ENCODE measurements at places on chromosomes 4 and X. TPM values are rescaled to one million over a fixed set of nuclear protein-coding genes. Genes with fewer than 3 reads are reported as not detected.

GRCh38 chr4:105677709-105678108 lies 30.8 kb downstream of the INTS12 start:
- no peak for DNase-seq

- no peak for DNase-seq
These were observed 10.5 kb downstream of the ZNF732 start for GRCh38 chr4:294732-295131.

- no peak for DNase-seq
These were observed 24.5 kb downstream of the GIMD1 start for GRCh38 chr4:106343865-106344646.

DNA sequence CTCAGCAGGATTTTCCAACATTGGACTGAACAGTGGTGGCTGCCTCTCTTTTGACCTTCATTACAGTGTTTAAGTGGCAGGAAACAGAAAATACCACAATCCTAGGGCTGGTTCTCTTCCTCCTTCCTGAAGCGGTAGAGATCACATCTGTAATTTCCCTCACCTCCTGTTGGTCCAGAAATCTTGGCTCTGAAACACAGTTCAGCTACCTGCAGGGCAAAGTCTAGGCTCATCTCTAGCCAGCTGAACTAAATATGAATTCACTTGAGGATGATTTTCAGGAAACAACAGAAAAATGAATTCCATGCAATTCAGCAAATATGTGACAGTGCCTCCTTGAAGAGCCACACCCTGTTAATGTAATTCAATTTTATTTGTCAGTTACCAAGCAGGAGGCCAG lies 531.9 kb downstream of the INPP4B start:
- DNase-seq = no peak

DNA sequence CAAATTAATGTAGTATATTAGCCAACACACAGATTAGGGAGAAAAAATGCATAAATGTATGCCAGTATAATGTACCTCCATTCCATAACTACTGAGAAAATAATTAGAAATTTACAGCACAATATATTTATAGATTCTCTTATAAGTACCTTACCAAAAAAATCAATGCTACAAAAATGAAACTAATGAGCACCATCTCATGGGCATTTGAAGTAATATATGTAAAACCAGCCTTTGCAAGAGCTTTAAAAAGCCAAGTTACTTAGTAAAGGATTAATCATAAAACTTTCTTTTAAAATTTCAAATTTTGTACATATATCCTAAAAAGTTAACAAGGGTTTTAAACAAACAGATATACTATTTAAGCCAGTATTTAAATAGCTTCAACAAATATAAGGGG lies 43.2 kb downstream of the LRBA start:
- DNase-seq = no peak

GRCh38 chr4:81019006-81019405 lies 11.5 kb upstream of the BMP3 start:
- no peak for DNase-seq

- no peak for DNase-seq
These were observed 31.9 kb downstream of the CDKL2 start for GRCh38 chr4:75598390-75598789.

- DNase-seq = no peak
These were observed 857.7 kb upstream of the HS3ST1 start for GRCh38 chr4:12286351-12286750.

DNA sequence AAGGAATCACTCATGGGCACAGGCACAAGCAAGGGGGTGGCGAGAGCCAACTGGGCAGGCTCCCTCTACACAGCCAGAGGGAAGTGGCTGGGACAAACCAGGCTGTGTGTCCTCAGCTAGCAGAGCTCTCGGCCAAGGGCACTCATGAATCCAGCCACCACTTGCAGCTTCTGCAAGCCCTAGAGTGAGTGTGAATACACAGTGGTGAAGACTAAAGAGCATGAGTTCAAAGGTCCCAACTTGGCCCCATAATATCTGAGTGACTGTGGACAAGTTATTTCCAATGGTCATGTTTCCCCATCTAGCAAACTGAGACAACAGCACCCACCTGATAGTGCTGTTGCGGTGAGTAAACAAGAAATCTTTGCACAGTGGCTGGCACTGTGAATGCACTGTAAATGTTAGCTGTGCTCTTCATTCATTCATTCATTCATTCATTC lies 51.7 kb downstream of the ADGRG2 start:
- DNase-seq = no peak

- DNase-seq = no peak
These were observed 33.2 kb downstream of the SAT1 start for GRCh38 chrX:23816179-23816578.

DNA sequence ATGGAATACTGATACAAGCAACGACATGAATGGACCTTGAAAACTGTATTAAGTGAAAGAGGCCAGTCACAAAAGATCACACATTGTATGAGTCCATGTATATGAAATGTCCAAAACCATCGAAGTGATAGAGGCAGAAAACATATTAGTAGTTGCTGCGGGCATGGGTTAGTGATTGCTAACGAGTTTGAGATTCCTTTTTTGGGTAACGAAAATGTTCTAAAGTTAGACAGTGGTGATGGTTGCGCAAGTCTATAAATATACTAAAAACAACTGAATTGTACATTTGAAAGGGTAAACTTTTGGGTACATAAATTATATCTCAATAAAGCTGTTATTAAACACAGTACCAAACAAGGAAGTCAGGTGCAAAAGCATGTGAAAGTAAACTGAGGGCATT lies 234.5 kb downstream of the FBXW7 start:
- DNase-seq = no peak

DNA sequence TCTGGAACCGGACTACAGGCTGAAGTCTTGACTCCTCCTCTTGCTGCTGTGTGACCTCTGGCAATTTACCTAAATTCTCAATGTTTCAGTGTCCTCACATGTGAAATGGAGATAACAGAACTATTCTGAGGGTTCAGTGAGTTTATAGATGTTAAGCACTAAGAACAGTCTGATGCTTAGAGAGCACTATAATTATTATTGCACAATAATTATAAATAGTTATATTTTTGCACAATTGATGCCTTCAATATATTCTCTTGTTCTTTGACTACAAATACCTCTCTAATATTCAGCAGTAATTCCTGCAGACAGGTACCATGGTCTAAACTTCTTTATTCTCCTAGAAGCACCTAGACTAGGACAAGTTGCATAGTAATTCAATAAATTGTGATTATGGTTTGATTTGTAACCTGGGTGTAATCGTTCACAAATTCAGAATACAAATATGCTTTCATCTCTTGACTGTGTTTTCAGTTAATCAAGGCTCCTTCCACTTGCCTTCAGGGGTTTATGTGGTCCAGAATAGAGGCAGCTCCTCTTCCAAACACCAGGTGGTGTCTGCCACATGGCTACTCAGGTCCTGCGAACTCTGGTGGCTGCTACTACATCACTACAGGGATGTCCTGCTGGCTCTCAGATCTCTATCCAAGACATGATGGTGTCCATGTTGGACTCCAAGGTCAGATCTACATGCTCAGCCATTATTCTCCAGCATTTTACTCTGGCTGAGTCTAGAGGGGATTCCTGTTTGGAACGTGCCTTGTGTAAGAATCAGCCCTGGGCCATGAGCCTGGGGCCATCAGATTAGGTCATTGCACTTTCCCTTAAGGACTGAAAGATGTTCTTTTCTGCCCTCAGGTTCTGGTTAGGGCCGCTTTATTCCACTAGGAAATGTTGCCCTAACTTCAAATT lies 103.4 kb downstream of the QRFPR start:
- no peak for DNase-seq

DNA sequence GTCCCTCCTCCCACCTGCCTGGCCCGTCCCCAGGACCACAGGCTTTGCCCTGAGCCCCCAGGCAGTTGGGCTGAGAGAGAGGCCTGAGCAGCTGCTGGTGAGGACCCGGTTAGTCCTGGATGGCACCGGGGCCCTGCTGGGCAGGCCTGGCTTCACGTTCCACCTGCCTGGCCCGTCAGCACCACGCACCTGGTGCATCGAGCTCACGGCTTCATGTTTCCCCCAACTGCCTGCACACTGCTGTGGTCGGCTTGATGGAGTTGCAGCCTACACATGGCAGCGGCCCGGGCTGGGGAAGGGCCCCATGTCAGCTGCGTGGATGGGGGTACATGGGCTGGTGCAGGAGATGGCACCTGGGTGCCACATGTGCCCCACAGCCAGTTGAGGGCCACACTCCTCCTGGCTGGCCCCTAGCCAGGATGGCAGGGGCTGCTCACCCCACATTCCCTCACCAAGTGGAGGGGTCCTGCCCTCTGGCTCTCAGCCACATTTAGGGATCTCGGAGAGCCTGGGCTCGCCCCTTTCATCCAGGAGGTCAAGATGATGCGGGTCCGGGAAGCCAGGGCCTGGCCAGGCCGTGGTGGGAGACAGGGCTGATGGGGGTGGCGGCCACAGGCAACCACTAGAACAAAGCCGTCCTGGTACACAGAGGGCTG lies 28.5 kb downstream of the NKX1-1 start:
- no peak for DNase-seq

DNA sequence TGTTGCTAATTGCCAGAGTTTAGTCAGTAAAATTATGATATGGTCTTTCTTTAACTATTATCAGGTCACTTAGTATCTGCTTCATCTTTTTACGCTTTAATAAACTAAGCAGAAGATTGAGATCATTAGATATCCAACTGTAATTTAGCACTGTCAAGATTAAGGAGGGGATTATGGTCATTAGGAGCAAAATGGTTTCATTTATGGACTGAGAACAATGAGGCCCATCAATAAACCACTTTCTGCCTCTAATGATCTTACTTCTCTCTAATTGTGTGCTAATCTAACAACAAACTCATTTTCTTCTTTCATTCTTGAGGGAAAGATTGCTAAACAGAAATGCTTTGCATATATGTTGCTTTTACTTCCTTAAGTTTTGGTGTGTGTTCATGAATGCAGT lies 340.4 kb downstream of the RPA4 start:
- no peak for DNase-seq

GRCh38 chr4:98524230-98524629 lies 134.2 kb downstream of the TSPAN5 start:
- DNase-seq = no peak

DNA sequence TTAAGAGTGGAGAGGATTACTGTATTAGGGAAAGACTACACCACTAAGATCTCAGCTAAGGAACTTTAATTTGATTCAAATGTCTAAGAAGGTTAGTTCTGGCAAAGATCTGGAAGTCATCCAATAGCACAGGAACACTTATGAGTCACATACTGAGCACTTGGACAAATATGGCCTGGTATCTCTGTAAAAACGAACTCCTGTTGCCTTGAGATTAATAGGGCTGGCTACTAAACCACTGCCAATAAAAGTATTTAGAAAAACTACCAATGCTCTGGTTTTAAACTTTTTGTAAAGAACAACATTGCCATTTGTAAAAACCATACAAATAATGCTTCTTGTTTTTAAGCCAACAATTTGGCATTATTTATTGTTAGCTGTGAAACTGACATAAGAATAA lies 70.5 kb downstream of the SEC24D start:
- DNase-seq = no peak

- no peak for DNase-seq
These were observed 485.1 kb downstream of the TRIML1 start for GRCh38 chr4:188624370-188624769.

GRCh38 chrX:23631136-23631535 lies 36.2 kb upstream of the PRDX4 start:
- DNase-seq = no peak

DNA sequence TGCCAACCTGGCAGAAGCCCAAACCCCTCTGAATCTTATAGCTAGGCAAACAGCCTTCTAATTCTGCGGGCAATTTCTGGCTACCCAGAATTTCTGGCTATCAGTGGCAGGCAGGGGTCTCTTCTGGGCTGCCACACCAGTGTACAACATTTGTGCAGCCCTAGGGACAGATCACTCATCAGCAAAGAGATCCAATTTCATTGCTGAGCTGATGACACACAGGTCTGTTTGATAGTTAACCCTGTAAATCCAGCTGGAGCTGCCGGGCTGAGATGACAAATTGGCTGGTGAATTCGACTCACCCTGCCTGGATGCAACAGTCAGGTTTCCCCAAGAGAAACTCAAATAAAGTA lies 2.4 kb downstream of the MID1 start:
- no peak for DNase-seq

GRCh38 chrX:68894142-68894512 lies 65.3 kb downstream of the EFNB1 start:
- no peak for DNase-seq

- no peak for DNase-seq
These were observed 69.8 kb downstream of the ARHGEF38 start for GRCh38 chr4:105622269-105622668.

DNA sequence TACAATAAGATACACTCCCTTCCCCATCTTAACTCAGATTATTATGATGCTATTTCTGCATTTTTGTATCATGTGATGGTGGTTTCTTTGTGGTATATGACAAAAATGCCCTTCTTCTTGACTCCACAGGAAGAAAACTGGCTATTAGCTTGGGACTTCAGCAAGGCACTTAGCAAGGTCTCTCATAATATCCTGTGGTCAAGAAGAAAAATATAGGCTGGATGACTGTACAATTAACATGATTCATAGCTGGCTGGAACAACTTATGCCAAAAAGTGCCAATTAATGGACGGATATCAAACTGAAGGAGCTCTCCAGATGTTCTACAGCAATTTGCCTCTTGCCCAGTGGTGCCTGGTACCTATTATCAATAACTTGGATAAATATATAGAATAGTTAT lies 2.3 kb upstream of the MID1IP1 start:
- DNase-seq = no peak

- DNase-seq = no peak
These were observed 214.0 kb downstream of the HS6ST2 start for GRCh38 chrX:132744470-132744869.

DNA sequence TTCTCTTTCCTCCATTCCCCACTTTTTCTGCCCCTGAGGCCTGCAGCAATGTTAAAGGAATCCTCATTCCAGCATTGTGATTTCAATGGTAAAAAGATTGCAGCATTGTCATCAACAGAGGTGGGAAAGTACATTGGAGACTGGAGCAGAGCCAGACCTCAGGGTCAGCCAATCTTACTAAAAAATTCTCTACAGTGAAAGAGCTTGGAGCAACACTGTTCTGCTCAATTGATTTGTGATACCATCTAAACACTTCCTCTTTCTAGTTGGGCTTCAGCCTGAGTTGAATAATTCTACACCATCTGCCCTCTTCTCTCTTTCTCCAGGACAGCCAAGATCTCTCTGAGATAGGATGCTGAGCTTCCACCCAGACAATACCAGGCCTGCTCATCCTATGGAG lies 176.5 kb downstream of the AR start:
- no peak for DNase-seq

DNA sequence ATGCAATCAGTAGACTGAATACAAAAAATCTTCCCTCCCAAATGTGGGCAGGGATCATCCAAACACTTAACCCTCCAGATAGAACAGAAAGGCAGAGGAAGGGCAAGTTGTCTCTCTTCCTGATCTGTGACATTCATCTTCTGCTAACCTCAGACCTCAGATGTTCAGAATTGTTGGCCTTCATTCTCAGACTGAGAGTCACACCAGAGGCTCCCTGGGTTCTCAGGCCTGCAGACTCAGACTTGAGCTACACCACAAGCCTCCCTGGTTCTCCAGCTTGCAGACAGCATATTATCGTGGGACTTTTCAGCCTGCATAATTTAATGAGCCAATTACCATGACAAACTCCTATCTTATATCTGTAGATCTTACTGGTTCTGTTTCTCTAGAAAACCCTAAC lies 1471.6 kb upstream of the ADGRL3 start:
- no peak for DNase-seq

- no peak for DNase-seq
These were observed 95.7 kb upstream of the FRMPD4 start for GRCh38 chrX:12042615-12043014.

The MRPS18C gene
- total RNA-seq = 61.0 TPM

The DDX60 gene
- 125 TPM for total RNA-seq

The PRAF2 gene
- total RNA-seq = 27.1 TPM

The NXF2 gene
- not detected for total RNA-seq

The TRIM75 gene
- not detected for total RNA-seq

The ZFP92 gene
- total RNA-seq = 0.60 TPM

The NXF3 gene
- total RNA-seq = not detected

The CCDC110 gene
- total RNA-seq = not detected

The NPNT gene
- not detected for total RNA-seq
